ENCODE measurements at places on chromosomes 4 and X.
A peak's percentile ranks its signal among the peaks of the same experiment; 100 is the strongest.

DNA sequence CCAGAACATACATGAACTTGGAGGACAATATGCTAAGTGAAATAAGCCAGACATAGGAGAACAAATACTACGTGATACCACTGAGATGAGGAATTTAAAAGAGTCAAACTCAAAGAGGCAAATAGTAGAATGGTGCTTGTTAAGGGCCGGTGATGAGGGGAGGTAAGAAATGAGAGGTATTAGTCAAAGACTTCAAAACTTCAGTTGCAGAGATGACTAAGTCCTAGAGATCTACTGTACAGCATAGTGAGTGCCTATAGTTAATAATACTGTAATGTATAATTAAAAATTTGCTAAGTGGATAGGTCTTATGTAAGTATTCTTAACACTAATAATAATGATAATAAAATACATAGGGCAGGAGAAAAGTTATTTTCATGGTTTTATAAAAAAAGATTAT is 126.9 kb upstream of the VEGFC start:
- no peak for DNase-seq

- no peak for DNase-seq
Observed at GRCh38 chr4:7255996-7256395, 63.7 kb downstream of the SORCS2 start.

GRCh38 chrX:108322234-108322633 is 116.0 kb downstream of the COL4A6 start:
- DNase-seq, result no peak

- no peak for DNase-seq
Observed at GRCh38 chrX:100681599-100681998, 37.6 kb downstream of the SRPX2 start.

GRCh38 chr4:43244688-43245382 is 352.3 kb downstream of the GRXCR1 start:
- no peak for DNase-seq

DNA sequence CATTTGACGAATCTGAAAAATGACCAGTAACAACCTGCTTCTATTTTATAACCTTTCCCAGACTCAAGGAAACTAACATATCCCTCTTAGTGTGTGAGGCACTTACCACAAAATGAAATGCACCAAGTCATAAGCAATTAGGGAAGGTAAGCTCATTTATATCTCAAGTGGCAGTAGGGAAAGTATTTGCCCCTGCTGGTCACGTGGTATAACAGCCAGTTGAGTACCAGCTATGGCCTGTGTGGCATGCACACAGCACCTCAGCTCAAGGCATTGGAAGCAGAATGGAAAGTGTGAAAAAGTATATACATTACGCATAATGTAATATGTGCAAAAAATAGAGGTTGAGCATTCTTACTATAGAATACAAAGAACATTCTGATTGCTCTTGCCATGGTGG is 178.3 kb upstream of the GYPA start:
- DNase-seq, result no peak

DNA sequence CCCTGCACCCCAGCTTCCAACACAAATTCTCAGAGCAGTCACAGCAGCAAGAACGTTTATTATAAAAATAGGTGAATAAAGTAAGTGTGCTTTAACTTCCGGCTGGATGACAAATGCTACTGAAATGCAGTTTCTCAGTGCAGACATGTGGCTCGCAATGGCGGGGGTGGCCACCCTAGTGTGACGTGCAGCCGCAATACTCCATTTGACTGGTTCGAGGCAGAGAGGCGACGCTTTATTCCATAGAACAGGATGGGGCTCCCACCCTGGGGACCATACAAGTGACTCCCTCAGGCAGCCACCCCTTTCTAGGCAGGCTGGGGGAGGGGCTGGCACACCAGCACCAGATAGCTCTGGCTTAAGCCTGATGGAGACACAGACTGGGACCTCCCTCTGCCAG is 14.5 kb downstream of the TNIP2 start:
- DNase-seq, result no peak

DNA sequence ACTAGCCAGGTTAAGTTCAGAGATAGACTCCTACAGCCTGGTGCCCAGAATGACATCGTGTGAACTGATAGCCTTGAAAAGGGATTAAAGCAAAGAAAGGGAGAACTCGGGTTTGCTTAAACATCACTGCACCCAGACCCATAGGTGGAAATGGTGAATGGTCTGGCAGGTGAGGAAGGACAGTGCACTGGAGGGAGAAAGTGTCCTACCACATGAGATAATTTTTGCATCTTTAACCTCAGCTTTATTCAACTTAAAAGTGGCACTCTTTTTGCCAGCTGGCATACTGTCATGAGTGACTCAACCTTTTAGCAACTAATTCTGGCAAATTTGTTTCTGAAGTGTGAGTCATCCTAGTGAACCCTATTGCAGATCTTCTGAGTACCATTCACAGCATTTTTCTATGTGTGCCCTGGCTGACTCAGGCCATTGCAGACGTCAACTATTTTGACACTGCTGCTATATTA is 53.0 kb upstream of the DAPP1 start:
- no peak for DNase-seq

DNA sequence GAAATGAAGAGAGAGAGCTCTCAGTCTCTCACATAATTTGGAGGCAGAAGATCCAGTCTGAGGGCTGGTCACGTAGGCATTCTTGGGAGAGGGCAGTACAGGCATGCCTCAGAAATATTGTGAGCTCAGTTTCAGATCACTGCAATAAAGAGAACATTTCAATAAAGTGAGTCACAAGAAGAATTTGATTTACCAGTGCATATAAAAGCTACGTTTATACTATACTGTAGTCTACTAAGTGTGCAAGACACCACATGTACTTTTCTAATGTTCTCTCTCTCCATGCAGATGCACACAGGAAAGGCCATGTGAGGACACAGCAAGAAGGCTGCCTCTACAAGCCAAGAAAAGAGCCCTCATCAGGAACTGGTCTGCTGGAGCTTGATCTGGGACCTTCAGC is 583.5 kb upstream of the FAT1 start:
- DNase-seq, result no peak

GRCh38 chrX:150982235-150982787 is 824 bp upstream of the HMGB3 start:
- no peak for DNase-seq

GRCh38 chr4:89681219-89681618 is 155.7 kb downstream of the SNCA start:
- peak; percentile 91 for DNase-seq

- DNase-seq, result no peak
Observed at GRCh38 chr4:26912810-26913209, 52.2 kb downstream of the STIM2 start.

GRCh38 chrX:17818726-17819125 is 42.4 kb downstream of the RAI2 start:
- DNase-seq, result no peak

- no peak for DNase-seq
Observed at GRCh38 chrX:71872542-71873458, 37.8 kb upstream of the NHSL2 start.

DNA sequence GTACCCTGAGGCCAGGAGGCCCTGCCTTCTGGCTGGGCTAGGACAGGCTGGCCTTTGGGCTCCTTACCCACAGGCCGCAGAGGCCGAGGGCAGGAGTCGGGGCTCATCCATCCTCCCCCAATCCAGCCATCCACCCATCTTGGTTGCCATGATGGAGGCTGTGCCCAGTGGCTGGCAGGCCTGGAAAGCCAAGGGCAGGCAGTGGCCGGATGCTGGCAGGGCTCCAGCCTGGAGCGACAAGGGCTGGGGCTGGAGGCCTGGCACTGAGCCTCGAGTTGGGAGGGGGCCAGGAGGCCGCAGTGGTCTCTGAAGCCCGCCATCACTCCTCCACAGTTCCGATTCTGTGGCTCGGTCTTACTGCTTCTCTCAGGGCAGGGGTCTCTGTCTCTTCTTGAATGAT is 8.6 kb upstream of the BGN start:
- no peak for DNase-seq

- DNase-seq, result no peak
Observed at GRCh38 chrX:132662844-132663243, 174.0 kb upstream of the MBNL3 start.

DNA sequence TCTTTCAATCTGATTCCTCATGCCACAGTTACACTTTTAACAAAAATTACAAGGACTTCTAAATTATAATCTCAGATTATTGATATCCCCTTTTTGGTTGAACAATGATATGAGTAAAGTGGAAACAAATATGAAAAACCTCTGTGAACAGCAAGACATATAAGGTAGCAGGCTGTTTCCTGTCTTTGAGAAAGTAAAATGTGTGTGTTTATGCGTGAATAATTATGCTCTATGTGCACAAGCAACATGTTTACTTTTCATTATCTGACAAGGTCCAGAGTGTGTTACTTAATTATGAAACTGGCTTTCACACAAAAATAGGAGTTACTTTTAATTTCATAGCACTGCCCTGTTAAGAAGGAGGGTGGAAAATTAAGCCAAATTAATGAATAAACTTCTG is 43.1 kb downstream of the DDIT4L start:
- no peak for DNase-seq

GRCh38 chrX:97806238-97806637 is 922.5 kb downstream of the RPA4 start:
- DNase-seq, result no peak

Data from NCI-H510A (cell line).